ENCODE measurements at places on chromosomes 1 and 21.

DNA sequence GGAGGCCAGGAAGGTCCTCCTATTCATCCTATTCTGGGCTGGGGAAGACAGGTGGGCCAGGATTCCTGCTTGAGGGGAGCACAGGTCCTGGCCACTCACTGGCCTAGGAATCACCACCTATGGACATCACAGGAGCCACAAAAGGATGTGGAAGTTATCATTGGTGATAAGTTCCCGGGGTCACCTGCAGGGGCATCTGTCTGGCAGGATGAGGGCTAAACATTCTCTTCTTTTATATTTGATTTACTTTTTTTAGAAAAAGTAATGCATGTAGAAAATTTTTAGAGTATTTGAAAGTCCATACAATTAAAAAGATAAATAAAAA lies 33.2 kb upstream of the KIAA0040 start:
- DNase-seq = no peak

DNA sequence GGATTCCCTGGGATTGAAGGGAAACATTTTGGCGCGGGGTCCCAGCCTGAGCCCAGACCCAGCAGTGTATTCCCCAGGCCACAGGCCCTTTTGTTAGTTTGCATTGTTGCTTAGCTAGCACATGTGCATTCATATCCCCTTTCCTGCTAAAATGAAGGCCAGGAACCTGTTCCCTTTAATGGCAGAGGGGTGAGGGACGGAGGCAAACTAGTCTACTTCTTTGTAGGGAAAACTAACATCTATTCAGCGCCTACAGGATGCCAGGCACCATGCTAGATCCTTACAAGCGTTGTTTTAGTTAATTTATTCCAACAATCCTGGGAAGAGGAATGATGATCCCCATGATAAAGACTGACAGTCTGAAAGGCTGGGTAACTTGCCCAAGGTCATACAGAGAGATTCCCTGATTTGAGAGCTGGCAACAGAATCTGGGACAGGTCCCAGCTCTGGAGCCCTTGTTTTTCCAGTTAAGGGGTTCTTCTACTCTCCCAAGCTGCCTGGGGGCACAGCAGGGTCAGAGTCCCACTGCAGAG lies 595 bp upstream of the E2F2 start:
- no peak for DNase-seq

- peak; percentile 64 for DNase-seq
Measured at GRCh38 chr21:25501996-25502665, 105.2 kb downstream of the MRPL39 start.

DNA sequence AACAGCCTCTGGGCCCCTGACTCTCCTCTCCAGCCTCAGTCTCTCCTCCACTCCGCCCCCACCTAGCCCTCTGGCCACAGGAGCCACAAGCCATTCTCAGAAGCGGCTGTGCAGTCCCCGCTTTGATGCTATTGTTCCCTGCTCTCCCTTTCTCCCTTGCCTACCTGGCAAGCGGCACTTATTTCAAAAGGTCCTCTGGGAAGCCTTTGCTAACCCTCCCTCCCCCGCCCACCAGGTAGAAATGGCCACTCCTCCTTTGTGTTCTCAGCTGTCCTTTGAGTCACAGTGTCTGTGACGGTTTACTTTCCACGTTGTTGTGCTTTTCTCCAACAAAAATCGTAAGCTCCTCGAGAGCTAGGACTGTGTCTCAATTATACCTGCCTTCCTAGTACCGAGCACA lies 338.4 kb upstream of the PROX1 start:
- no peak for DNase-seq

DNA sequence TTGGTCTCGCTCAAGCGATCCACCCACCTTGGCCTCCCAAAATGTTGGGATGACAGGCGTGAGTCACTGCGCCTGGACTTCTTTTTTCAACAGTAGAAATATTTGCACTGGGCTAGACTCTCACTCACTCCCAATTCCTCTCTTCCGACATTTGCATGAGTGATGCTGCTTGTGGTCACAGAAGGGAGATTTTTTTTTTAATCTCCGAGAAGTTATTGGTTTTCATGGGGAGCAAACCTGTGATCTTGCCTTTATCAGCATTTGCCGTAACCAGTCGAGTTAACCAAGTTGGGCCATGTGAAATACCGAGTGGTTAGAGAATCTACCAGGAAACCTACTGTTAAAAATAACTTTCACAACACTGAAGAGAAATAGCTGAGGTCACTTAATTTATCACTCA lies 21.1 kb downstream of the ERG start:
- DNase-seq = no peak

DNA sequence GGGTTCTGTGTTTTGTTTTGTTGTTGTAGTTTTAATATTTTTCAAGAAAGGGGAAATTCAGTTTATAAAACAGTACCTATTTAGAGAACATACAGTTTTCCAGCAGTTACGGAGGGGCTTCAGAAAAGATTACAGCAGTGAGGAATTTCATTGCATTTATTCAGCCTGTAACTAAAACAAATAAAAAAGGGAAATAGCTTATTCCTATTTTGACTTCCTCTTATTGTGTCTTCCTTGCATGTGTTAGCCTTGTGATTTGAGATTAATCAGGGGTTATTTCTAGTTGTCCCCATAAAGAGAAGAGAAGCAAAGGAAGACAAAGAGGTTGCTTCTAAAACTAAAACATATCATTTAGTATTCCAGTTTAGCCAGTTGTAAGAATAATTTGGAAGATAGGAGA lies 35.0 kb downstream of the CTTNBP2NL start:
- DNase-seq = no peak

GRCh38 chr1:112720800-112721199 lies 5.7 kb upstream of the PPM1J start:
- DNase-seq = no peak

DNA sequence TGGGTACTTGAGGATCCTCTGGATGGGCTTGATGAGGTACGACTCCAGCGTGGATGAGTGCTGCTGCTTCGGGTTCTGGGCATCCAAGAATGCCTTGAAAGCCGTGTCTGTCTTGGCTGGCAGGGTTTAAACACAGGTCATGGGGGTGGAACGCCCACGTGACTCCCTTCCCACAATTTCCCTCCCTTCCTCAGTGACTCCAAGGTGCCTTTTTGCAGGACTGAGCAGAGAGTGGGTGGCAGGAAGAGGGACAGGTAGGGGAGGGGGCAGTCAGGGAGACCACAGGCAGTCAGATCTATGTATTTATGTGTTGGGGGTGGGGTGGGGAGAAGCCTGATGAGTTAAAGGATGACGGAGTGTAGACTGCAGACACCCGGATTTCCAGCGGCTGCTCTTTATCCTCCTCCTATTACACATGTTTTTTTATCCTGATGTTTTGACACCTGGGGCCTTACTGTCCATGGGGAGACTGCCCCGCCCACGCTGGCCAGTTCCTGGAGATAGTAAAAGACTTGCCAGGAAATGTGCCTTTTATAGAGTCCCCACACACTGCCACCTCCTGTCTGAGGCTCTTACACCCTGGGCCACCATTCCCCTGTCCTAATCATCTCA lies 103.2 kb upstream of the KRTAP19-8 start:
- DNase-seq = no peak

- DNase-seq = no peak
Measured at GRCh38 chr1:61980561-61980960, 214.1 kb upstream of the L1TD1 start.

GRCh38 chr1:229191066-229191674 lies 79.7 kb upstream of the RAB4A start:
- no peak for DNase-seq

GRCh38 chr1:119689511-119689910 lies 22.2 kb upstream of the PHGDH start:
- DNase-seq = no peak

DNA sequence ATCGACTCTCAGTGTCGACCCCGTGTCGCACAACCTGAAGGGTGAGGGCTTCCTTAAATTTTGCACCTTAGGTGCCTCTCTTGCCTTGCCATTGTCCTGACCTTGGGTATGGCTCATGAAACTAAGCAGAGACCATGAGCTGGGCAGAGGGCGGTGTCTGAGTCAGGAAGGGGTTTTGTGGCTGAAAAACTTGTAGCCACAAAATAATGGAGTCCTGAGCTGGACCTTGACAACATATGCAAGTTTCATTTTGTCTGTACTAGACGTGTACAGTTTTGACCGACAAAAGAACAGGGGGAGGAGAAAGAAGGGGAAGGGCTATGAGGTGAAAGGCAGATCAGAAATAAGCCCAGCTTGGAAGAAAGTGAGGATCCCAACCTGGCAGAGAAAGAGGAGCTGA lies 8.3 kb upstream of the RUNX1 start:
- no peak for DNase-seq

DNA sequence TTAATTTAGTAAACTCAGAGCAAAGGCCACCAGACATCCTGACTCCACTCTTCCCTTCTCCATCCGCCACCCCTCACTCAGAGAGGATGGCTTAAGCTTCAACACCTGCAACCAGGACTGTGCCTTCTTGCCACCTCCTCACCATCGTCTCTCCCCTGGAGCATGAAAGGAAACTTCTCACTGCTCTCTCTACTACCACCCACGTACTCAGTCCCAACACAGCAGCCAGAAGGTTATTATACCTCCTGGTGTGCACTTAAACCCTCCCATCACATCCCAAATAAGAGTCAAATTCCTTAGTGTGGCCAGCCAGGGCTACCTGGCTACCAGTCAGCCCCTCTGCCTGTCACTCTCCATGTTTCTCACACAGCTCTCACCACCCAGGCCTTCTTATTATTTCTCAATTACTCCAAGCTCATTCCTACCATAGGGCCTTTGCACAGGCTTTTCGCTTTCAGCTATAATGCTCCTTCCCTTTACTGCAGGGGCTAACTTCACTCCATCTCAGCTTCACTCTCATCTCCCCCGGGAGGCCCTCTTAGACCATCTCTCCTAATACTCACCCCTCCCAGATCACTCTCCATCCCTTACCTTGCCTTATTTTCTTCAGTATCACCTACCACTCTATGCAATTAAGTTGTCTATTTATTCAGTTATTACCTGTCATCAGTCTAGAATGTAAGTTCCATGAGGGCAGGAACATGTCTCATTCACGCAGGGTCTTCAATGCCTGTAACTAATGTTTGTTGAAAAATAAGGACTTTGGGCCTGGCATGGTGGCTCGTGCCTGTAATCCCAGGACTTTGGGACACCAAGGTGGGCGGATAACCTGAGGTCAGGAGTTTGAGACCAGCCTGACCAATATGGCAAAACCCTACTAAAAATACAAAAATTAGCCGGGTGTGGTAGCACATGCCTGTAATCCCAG lies 137.5 kb downstream of the TOMM20 start:
- DNase-seq = no peak

- DNase-seq = no peak
Measured at GRCh38 chr1:20029178-20029912, 40.6 kb upstream of the PLA2G5 start.

DNA sequence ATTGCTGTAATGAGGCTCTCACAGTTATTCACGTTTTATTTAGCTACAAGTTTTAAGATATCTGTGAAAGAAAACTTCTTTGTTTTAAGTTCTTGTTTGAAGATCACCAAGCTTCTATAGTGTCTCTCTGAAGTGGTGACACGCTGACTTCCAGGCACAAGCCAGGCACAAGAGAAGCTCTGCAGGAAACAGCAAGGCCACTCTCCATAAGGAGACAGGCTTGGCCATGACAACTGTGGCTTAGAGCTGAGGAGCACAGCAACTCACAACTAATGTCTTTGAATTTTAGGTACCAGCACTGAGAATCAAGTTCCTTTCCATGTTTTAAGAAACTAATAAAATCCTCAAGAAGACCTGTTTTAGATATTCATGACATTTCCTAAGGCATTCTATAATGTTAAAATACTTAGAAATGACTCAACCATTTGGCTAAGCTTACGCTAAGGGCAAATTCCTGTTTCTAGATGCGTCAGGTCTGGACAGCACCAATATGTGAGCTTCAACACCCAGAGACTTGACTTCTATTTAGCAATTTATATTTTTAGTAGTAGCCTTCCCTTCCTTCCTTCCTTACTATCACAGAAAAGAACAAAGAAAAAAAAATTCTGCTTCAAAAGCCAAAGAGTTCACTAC lies 40.2 kb downstream of the APP start:
- DNase-seq = no peak

GRCh38 chr1:112285746-112286145 lies 110.3 kb upstream of the CTTNBP2NL start:
- no peak for DNase-seq

DNA sequence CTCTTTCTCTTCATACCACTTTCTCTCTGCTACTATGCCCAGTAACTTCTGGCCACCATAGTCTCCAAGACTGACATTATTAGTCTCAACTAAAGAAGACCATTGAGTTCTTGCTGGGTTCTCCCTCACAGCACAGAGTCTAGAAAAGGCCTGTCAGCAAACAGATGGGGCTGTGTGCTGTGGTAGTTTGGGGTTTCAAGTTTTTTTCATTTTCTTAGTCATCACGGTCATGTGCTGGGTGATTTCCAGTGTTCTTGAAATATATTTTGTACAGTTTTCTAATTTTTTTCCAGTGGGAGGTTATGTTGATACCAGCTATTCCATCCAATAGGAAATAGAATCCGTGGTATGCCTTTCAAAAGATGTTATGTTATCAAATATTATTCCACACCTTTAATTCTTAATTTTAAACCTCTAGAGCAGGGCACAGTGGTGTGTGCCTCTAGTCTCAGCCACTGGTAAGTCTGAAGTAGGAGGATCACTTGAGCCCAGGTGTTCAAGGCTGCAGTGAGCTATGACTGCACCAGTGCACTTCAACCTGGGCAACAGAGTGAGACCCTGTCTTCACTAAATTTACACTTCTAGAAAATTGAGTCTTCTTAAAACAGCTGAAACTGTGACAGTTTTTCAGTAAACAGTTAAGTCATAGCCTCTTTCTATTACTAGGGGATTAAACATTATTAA lies 8.3 kb downstream of the CFHR2 start:
- DNase-seq = no peak

- DNase-seq = no peak
Measured at GRCh38 chr1:93102142-93102541, 23.1 kb downstream of the MTF2 start.

DNA sequence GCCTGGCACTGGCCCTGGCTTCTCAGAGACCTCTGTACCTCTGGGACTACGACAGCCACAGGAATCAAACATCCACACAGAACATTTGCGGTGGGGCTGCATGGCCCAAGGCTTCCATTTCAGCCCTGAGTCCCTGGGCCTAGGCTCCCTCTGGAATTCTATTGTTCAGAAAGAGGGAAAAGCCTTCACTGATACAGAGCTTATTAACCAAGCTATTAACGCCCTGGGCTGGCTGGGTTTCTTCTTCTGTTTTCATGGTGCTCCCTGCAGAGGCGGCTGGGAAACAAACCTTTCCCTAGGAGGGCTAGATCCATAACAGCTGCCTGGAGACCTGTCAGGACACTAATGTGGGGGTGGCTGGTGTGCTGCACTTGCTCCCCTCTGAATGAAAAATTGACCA lies 88.2 kb downstream of the KAZN start:
- no peak for DNase-seq

DNA sequence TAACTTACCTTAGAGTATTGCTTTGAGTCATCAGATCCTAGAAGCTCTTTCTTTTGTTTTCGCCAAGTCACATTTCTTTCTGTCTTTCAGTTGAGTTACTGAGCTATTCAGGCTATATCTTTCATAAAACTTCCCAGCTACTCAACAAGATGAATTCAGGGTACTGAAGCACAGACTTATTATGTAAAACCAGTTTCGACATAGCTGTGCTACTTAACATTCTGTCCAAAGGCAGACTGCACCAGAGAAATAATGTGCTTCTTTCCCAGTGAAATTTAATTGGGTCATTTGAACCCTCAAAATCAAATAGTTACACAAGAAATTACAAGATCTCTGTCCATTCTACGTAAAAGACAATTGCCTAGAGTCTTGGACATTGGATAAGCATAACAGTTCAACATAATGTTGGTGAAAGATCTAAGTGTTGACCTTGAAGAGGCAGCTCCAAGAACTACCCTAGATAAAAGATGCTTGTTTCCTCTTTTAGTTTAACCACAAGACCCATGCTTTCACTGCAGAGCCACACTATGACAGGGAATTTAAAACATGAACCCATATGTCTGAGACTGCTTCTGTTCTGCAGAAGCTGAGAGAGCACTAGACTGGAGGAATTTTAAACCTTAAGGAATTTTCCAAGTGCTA lies 163.2 kb downstream of the LRRC40 start:
- no peak for DNase-seq

All from activated T-cell treated with anti-CD3 and anti-CD28 coated beads, Interleukin-2, amount 50 U/mL, for 24 hours (primary cell).